Transverse colon (tissue), 4 donors: ENCODE measurements at places on chromosomes 2 and 18. TPM values are rescaled to one million over a fixed set of nuclear protein-coding genes. Genes with fewer than 3 reads are reported as not detected.

Gene ODC1
- total RNA-seq, result 36.2 TPM

Gene BOLL
- total RNA-seq, result not detected

Gene CDH19
- total RNA-seq, result 57.1 TPM

Gene COLEC11
- total RNA-seq, result 2.0 TPM

Gene TDRD15
- not detected for total RNA-seq

Gene IWS1
- 27.3 TPM for total RNA-seq

Gene CRYBA2
- total RNA-seq, result 5.6 TPM

Gene RSAD2
- total RNA-seq, result 4.2 TPM

Gene CHRND
- total RNA-seq, result not detected

Gene FLACC1
- total RNA-seq, result 5.2 TPM

Gene SCN7A
- total RNA-seq, result 22.2 TPM

Gene GPR35
- 244 TPM for total RNA-seq

Gene NT5DC4
- total RNA-seq, result not detected

Gene REG1B
- not detected for total RNA-seq

Gene PKDCC
- total RNA-seq, result 85.5 TPM

Gene ITPRIPL1
- 2.6 TPM for total RNA-seq

Gene INHA
- total RNA-seq, result not detected
